EH (cell line): ENCODE measurements at places on chromosomes 4 and X.

- no peak for DNase-seq
Measured at GRCh38 chrX:125387945-125388344, 68.3 kb downstream of the TEX13C start.

DNA sequence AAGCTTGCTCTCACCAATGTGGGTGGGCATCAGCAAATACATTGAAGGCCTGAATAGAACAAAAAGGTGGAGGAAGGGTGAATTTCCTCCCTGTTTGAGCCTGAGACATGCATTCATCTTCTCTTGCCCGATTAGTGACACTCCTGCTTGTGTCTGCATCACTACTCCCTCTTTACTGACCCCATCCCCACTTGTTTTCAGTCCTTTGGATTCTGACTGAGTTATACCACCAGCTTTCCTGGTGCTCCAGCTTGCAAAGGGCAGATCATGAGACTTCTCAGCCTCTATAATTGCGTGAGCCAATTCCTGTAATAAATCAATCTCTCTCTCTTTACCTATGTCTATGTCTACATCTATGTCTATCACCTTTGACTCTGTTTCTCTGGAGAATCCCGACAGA lies 47.4 kb upstream of the DYNLT3 start:
- DNase-seq = no peak

DNA sequence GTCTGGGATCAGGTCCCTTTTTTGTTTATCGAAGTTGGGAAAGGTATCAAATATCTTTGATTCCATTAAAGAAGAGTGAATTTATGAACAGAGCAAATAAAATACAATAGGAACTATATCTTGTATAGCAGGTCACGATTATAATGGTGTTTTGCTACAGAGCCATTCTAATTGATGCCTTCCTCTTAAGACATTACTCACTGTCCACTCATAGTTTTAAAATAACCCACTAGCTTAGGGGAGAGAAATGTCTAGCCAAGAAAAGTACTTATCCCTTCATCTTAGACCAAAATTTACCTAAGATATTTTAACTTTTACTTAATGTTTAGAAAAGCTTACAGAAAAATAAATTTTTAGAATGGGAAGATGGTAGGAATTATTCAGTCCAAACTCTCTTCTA lies 112.0 kb upstream of the PABPC4L start:
- DNase-seq = peak; percentile 75

GRCh38 chr4:6659897-6660296 lies 19.4 kb downstream of the MRFAP1 start:
- DNase-seq = no peak

GRCh38 chrX:69021141-69021960 lies 143.9 kb downstream of the PJA1 start:
- no peak for DNase-seq
